ENCODE measurements at places on chromosomes 11 and 22. TPM values are rescaled to one million over a fixed set of nuclear protein-coding genes. Genes with fewer than 3 reads are reported as not detected.

The RIMBP3C gene
- 0.63 TPM for total RNA-seq

The OSM gene
- not detected for total RNA-seq

The LYVE1 gene
- not detected for total RNA-seq

The TRIM49 gene
- total RNA-seq: not detected

The ALDH3B2 gene
- total RNA-seq: not detected

The DMC1 gene
- 1.3 TPM for total RNA-seq

The KRTAP5-9 gene
- not detected for total RNA-seq

The ALX4 gene
- not detected for total RNA-seq

The SYT12 gene
- not detected for total RNA-seq

The WNT11 gene
- not detected for total RNA-seq

The ROBO4 gene
- total RNA-seq: 3.3 TPM

The LUZP2 gene
- 0.74 TPM for total RNA-seq

The CSKMT gene
- total RNA-seq: 9.8 TPM

The C11orf91 gene
- not detected for total RNA-seq

The CRYAB gene
- 60.2 TPM for total RNA-seq

The AGBL2 gene
- total RNA-seq: 0.90 TPM

The NLRP10 gene
- 1.7 TPM for total RNA-seq

The GPHA2 gene
- total RNA-seq: not detected

The ELFN2 gene
- 0.33 TPM for total RNA-seq

The RIN1 gene
- 10.1 TPM for total RNA-seq

The IGSF22 gene
- total RNA-seq: not detected

The SMTNL1 gene
- total RNA-seq: not detected

The ZNF214 gene
- total RNA-seq: 2.9 TPM

The CNTN5 gene
- total RNA-seq: 0.90 TPM

The MUC5AC gene
- under 0.01 TPM for total RNA-seq

The KDM4E gene
- total RNA-seq: not detected

The CNTF gene
- total RNA-seq: 0.82 TPM

The MFRP gene
- 0.08 TPM for total RNA-seq

The CDC42BPG gene
- 0.08 TPM for total RNA-seq

The MUC15 gene
- total RNA-seq: 0.25 TPM

The ACAD8 gene
- total RNA-seq: 15.2 TPM

The CHST1 gene
- 0.82 TPM for total RNA-seq

The CFAP300 gene
- total RNA-seq: 12.7 TPM

The TMEM218 gene
- 35.1 TPM for total RNA-seq

The OR52A1 gene
- not detected for total RNA-seq

The ARHGAP1 gene
- 65.2 TPM for total RNA-seq

The CCDC188 gene
- total RNA-seq: 0.45 TPM

The LRRC74B gene
- not detected for total RNA-seq

The P2RX3 gene
- total RNA-seq: not detected

The UCP2 gene
- total RNA-seq: not detected

The CCDC73 gene
- total RNA-seq: not detected

The FGF19 gene
- total RNA-seq: not detected

The IGLL1 gene
- not detected for total RNA-seq

The GLYATL1 gene
- total RNA-seq: not detected

All from fibroblast of the aortic adventitia (primary cell).